ENCODE measurements at places on chromosomes 6 and 20. TPM values are rescaled to one million over a fixed set of nuclear protein-coding genes. Genes with fewer than 3 reads are reported as not detected.

ARMC12 gene
- not detected for total RNA-seq

KIAA0408 gene
- total RNA-seq, result 1.1 TPM

SLC17A3 gene
- not detected for total RNA-seq

CST5 gene
- total RNA-seq, result not detected

ERVFRD-1 gene
- total RNA-seq, result 0.22 TPM

GJA10 gene
- not detected for total RNA-seq

BTN2A1 gene
- total RNA-seq, result 39.0 TPM

NKX2-2 gene
- total RNA-seq, result not detected

CLPSL1 gene
- not detected for total RNA-seq
